ENCODE measurements at places on chromosomes 3 and 15.

GRCh38 chr3:15616053-15616452 lies 14.5 kb downstream of the BTD start:
- DNase-seq: no peak

GRCh38 chr15:71588746-71589145 lies 221.6 kb upstream of the NR2E3 start:
- peak; percentile 21 for DNase-seq

GRCh38 chr15:95713324-95713723 lies 617.2 kb upstream of the NR2F2 start:
- DNase-seq: no peak

- no peak for DNase-seq
Observed at GRCh38 chr15:69236505-69236904, 62.2 kb upstream of the PAQR5 start.

- DNase-seq: no peak
Observed at GRCh38 chr3:153219146-153219545, 57.1 kb downstream of the RAP2B start.

- DNase-seq: no peak
Observed at GRCh38 chr3:149536429-149536828, 61.9 kb downstream of the TM4SF4 start.

GRCh38 chr15:53644660-53645059 lies 114.8 kb downstream of the WDR72 start:
- DNase-seq: no peak

DNA sequence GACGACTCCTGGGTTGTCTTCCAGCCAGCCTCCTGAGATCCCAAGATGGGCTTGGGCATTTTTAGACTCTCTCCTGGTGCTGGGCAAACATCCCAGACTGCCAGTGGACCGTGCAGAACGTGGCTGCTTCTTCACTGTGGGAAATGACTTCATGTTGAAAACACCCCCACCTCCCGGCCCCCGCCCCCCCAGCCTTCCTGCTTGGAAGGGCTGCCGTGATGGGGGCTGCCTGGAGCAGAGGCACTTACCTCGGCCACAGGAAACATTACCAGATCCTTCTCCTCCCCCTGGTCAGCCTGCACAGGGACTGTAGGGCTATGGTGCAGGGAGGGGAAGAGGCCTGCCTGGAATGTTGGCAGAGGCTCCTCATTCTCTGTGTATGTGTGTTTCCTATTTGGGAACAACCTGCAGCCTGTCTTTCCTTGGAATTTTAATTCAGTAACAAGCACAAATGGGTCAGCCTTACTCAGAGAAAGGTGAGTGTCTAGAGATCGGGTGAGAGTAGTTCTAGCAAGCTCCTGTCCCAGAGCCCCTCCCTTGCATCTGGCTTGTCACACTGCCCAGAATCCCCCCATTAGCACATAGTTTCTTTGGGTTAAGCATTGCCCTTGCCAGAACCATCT lies 90.8 kb downstream of the ANP32A start:
- no peak for DNase-seq

- no peak for DNase-seq
Observed at GRCh38 chr15:33119273-33119672, 75.2 kb downstream of the FMN1 start.

DNA sequence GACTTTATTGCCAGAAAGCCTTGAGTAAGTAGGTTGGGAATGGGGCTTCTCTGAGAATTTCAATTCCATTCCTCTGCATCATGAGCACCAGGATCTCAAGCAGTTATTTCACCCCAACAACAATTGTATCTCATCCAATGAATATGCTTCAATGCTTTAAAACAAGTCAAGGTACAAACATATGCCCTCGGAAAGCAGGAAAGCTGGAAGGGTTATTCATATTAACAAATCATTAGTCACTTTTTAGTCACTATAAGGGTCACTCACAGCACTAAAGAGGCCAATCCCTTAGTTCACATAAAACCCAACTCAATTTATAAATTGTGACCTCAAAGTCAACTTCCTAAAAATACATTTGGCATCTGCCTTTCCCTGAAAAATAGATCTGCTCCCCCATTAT lies 16.2 kb downstream of the MB21D2 start:
- DNase-seq: peak; percentile 91

DNA sequence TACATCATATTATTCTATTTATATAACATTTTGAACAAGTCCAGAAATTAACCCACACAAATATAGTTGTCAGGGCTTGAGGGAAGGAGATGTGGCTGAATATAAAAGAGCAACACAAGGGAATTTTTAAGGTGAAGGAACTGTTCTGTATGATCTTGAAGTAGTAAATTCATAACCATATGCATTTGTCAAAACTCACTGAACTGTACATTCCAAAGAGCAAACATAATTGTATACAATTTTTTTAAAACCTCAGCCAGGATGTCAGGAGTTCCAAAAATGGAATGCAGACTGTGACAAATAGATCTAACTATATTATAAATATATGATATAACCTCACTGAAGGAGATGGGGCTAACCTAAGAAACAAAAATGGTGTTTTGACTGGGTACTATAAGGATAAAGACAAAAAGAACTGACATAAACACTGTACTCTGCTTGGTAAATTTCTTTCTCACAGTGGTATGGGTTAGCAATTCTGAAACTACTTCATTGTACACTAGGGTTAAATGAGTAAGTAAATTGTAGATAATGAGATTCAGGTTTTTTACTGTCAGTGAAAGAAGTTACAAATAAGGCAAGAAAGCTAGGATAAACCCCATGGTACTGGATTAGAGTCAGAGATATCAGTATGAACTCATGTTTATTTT lies 14.4 kb downstream of the GOLGB1 start:
- no peak for DNase-seq

DNA sequence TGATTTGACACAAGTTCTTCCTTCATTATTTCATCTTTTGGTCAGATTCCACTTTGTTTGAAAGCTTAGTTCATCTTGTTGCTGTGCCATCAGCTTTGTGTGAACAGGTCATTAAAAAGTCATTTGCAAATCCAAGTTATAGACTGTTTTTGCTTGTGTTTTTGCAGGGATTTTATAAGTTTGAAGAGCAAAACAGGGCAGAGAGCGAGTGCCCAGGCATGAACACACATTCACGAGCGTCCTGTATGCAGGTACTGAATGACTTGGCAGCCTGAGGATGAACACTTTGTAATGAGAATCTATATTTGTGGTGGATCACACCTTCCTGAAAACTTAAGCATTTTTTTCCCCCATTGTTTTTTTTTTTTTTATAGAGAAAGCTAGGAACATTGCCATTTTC lies 60.6 kb upstream of the SAMMSON start:
- DNase-seq: no peak

DNA sequence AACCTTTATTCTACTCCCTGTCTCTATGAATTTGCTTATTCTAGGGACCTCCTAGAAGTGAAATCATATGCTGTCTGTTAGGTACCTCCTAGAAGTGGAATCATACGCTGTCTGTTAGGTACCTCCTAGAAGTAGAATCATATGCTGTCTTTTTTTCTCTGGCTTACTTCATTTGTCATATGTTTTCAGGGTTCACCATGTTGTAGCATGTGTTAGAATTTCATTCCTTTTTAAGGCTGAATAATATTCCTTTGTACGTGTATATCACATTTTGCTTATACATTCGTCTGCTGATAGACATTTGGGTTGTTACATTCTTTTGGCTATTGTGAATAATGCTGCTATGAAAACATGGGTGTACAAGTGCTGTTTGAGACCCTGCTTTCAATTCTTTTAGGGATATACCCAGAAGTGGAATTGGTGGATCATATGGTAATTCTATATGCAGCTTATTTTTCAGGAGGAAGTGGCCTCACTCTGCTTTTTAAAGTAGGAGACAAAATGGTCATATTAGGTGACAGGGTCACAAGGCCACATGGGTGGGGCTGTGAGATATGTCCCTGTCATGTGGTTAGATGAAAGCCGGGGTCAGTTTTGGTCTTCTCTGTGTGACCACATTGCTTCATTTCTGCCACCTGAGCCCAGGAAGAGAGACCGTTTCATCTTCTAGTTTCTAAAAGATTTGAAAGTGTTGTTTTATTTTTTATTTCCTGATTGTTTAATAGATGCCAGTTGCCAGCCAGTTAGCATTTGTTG lies 76.7 kb downstream of the FLNB start:
- DNase-seq: no peak

- no peak for DNase-seq
Observed at GRCh38 chr3:182508919-182509711, 284.2 kb upstream of the ATP11B start.

GRCh38 chr15:90564051-90564450 lies 34.3 kb downstream of the CRTC3 start:
- no peak for DNase-seq

- no peak for DNase-seq
Observed at GRCh38 chr15:35595656-35596055, 49.7 kb upstream of the DPH6 start.

GRCh38 chr15:77564938-77565337 lies 67.8 kb downstream of the LINGO1 start:
- DNase-seq: no peak

DNA sequence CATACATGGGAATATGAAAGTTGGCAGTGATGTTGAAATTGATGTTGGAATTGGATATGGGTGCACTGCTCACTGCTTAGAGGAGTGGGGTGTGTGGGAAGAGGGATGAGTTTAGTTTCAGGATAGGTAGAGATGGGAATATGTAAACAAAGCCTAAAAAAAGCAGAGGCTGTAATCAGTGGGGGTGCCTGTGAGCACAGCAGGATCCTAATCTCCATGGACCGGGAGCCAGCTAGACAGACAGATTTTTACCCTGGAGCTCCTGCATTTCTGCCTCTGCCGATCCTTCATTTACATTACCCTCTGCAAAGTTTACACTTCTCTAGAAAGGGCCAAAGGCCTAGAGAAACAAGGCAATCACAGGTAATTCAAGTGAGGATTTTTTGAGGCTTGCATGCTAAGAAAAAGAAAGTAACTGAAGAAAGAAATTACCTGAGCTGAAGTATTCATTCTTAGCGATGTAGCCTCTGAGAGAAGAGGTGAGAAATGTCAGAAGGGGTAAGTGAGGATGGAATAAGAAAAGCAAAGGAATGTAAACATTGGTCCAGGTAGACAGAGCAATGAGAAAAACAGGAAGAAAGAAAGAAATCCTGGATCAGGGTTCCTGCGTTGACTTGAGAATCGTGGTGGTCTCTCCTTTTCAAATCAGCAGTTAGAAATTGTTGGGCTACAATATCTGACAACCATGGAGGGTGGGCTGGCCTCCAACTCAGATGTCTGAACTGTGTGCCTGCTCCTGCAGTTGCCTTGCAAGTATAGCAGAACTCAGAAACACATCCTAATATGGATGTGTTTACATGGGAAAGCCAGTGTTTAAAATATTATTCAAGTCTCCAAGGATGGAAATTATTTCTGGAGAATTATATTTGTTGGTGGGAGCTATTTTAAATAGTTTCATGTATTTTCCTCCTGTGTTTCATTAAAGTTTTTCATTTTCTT lies 79.8 kb downstream of the CRTC3 start:
- no peak for DNase-seq

- DNase-seq: no peak
Observed at GRCh38 chr3:111684640-111685039, 89.5 kb upstream of the ZBED2 start.

GRCh38 chr3:70360979-70361760 lies 48.7 kb upstream of the MDFIC2 start:
- peak; percentile 55 for DNase-seq

GRCh38 chr3:127949446-127950055 lies 34.5 kb downstream of the KBTBD12 start:
- DNase-seq: no peak

- DNase-seq: peak; percentile 43
Observed at GRCh38 chr15:40782609-40783227, 12.9 kb downstream of the C15orf62 start.

DNA sequence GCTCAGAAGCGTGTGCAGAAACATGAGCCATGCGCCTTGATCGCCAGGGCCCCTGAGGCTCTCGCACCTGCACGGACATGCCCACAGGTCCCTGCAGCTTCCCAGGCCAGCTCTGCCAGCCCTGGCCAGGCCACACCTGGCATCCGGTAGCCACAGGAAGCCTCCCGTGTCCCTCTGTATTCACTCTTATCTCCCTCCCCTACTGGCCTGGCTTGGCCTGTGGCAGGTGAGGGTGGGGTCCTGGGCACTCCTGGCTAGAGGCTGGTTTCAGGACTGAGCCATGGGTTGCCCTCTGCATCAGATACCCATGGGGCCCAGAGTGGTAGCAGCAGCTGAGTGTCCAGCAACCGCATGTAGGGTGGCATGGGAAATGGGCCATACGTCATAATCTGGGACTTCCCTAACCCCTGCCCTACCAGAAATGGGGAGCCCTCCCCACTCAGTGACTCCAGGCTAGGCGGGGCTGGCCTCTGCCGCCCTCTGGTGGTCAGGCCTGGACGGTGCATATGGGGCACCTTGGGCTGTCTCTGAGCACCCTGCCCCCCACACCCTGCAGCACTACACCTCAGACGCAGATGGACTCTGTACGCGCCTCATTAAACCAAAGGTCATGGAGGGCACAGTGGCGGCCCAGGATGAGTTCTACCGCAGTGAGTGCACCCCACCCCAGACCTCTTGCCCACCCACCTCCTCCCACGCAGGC lies 12.6 kb upstream of the LMAN1L start:
- peak; percentile 76 for DNase-seq

DNA sequence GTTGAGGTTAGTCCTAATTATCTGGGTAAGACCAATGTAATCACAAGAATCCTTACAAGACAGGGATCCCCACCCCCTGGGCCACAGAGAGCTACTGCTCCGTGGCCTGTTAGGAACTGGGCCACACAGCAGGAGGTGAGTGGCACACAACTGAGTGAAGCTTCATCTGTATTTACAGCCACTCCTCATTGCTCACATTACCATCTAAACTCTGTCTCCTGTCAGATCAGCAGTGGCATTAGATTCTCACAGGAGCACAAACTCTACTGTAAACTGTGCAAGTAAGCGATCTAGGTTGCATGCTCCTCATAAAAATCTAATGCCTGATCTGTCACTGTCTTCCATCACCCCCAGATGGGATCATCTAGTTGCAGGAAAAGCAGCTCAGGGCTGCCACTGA lies 58.5 kb upstream of the CRBN start:
- DNase-seq: no peak

- DNase-seq: no peak
Observed at GRCh38 chr3:97950360-97950759, 21.9 kb downstream of the RIOX2 start.

DNA sequence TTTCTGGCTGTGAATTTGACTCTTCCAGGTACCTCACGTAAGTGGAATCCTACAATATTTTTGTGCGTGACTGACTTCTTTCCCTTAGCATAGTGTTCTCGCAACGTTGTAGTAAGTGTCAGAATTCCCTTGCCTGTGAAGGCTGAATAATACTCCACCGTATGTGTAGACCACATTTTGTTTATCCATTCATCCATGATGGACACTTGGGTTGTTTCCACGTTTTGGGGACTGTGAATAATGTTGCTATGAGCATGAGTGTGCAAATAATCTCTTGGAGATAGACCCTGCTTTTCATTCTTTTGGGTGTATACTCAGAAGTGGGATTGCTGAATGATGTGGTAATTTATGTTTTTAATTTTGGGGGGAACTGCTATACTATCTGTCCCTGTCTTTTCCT lies 82.2 kb downstream of the APBA2 start:
- DNase-seq: no peak

- DNase-seq: no peak
Observed at GRCh38 chr3:134381831-134382442, 7.7 kb upstream of the AMOTL2 start.

All from RKO (cell line).